ENCODE measurements at places on chromosomes 7 and 10.

DNA sequence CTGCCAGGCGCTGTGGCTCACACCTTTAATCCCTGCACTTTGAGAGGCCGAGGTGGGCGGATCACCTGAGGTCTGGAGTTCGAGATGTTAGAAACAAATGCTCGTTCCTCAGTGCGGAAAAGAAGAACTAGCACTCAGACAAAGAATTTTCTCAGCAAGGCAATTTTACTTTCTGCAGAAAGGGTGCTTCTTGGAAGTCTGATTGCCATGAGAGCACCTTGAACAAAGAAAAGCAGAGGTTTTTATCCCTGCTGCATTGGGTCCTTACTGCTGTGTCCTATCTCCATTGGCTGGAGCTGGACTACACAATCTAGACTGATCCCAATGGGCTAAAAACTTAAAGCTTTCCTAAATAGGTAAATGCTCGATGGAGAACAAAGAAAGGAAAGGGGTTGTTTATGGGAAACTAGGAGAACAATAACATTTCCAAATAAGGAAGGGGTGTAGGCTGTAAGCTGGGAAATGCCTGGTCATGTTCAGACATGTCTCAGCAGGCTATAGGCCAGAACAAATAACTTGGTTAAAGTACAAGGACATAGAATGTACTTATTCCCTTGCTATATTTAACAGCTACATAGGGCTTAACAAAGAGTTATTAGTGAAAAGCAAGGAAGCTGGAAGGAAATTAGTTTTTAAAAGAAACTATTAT lies 26.1 kb upstream of the ACTR3B start:
- no peak for DNase-seq

DNA sequence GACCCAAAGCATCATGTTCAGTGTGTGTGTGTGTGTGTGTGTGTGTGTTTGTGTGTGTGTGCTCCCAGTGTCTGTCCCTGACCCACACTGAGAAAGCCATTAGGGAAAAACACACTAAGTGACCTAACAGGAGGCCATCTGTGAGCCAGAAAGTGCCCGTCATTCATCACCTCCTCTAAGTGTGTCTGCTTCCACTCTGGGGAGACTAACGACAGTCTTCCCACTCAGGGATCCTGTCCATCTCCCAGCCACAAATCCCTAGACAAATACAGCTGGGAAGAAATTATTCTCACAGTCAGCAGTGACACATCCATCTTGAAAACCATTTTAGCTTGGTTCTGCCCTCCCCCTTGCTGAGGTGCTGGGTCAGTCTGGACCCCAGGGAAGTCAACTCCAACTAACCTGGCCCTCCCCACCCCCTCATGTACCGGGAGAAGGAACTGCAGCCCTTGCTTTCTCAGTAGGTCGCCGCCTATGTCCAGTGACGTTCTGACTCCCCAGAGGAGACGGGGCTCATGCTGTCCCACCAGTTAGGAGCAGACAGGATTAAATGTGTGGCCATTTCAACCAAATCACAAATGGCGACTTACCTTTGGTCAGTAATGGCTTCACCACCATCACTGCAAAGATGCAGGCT lies 296.5 kb upstream of the ZNF32 start:
- no peak for DNase-seq

DNA sequence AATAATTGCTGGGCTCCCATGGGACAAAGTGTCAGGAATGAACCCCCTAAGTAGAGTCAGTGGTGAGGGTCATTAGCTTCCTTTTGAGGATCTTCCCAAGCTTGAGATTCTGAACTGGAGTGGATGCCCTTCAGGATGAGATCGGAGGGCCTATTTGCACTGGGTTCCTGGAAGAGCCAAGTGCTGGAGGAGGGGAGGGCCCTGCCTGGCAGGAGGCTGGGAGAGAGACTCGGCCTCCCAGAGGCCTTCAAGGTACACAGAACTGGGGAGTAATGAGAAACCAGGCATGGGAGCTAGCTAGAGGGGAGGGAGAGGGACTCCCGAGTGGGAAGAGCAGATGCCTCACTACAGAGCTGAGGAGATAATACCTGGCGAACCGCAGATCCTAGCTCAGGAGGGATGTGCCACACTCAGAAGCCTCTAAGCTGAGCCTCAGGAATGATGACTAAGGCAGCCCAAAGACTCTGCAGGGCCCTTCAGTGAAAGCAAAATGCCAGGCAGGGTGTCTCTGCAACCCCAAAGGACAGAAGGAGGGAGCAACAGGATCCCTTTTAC lies 9.4 kb downstream of the PDAP1 start:
- DNase-seq = no peak

DNA sequence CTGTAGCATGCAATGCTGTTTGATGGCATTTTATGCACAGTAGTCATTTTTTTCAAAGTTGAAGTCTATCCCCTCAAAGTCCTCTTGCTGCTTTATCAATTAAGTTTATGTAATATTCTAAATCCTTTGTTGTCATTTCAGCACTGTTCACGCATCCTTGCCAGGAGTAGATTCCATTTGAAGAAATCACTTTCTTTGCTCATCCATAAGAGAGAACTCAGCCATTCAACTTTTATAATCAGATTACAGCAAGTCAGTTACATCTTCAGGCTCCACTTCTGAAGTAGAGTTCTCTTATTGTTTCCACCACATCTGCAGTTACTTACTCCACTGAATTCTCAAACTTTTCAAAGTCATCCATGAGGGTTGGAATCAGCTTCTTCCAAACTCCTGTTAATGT lies 32.3 kb downstream of the SDHAF3 start:
- DNase-seq = no peak

DNA sequence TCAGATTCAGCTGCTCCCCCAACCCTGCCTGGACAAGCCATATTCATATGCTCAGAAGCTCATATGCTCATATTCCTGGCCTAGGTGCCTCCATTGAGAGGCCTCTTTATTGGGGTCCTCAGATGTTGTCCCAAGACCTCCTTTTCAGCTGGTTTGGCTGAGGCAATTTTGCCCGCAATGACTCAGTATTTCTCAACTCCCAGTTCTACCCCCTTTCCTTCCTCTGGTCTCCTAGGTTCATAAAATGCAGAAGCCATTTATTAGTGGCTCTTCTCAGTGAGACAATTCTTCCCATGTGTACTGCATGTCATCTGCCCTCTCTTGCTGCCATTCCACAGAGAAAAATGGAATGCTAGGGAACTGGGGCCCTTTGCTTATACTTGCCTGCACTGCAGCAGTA lies 110.7 kb downstream of the INHBA start:
- no peak for DNase-seq

DNA sequence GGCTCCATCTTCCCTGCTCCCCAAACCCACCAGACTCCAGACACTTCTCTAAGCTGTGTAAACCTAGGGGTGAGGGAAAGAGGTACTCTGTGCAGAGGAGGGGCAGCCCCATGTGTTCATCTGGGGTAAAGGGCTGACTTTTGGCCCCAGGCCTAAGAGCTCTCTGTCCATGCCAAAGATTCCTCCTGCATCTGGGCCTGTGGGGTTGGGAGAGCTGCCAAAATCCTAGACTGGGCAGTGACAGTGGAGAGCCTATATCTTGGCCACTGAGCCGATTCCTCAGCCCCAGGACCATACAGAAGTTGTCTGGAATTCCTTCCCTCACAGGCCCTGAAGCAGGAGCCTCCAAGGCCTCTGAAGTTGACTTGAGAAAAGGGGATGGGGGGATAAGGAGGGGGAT lies 25.3 kb upstream of the LEP start:
- no peak for DNase-seq

DNA sequence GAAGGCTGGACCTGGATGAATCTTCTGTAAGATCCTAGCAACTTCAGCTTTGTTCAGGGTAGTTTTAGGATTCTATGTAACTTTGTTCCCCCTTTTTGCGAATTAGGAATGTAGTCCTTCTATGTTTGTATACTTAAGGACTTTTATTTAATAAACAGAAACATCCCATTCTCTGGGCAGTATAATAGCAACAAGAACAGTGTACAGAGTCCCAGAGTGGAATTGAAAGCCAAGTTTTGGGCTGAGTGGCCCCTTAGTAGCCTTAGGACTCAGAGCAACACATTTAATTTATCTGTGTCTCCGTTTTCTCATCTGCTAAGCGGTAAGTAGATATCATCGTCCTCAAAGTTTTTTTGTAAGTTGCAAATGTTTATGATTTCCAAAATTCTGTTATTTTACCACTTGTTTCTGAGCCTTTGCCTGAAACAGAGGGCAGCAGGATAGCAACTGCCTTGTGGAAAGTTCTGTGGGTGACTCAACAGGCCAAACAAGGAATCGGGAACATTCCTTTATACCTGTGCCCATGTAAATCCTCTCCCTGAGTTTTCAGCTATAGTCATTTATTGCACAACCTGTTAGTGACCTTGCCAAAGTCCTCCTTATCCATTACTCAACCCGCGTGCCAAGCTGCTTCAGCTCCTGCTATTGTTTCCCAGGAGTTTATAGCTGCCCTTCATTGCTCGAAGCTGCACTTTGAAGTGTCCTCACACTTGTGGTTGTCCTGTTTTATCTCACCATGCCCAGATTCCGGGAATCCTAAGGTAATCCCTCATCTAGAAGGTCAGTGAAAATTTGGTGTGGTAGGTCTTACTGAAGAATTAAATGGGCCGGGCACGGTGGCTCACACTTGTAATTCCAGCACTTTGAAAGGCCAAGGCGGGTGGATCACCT lies 199.1 kb upstream of the AHR start:
- no peak for DNase-seq

DNA sequence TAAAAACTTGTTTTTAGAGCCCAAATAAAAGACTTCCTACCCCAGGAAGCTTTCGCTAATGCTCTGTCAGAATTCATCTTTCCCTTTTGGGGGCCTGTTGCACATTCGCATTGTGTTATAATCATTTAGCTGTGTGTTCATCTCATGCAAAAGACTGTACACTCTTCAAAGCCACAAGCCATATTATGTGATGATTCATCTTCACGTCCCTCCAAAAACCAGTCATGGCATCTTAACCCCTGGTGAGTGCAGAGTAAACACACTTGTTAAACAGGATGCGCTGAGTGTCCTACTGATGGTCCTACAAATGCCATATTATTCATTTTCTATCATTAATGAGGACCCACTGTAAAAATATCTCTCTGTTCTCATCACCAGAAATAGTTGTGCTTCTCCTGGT lies 235.4 kb downstream of the KIAA1217 start:
- peak; percentile 31 for DNase-seq

GRCh38 chr7:158236400-158236799 lies 351.2 kb downstream of the PTPRN2 start:
- no peak for DNase-seq

- peak; percentile 64 for DNase-seq
These were observed 55.5 kb upstream of the LOXL4 start for GRCh38 chr10:98323221-98324164.

DNA sequence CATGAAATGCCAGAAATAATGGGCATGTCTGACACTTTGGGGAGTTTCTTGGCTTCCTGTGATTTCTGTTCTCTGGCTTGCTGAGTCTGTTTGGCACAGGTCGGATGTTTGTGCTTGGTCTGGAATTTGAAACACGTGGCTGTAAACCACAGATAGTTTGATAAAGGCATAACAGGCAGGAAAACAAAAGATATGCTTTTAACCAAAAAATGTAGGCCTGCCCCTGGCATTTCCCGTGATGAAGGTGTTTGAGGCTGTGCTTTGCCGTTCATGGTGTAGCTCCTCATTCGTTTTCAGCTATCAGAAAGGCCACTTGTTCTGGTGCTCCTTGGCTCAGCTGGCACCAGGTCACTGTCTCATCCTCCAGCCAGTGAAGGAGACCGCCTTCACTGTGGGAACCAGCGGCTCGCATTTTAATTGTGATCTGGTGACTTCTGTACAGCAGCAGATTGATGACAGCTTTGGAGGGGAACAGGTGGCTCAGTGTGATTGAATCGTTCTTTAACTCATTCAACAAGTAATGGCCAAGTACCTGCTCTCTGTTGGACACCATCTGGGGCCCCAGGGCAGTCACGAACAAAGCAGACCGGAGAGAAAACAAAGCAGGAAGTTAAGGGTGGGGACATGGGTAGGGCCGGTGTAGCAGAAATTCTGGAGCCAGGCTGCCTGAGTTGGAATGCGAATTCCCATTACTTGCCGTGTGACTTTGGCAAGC lies 111.5 kb downstream of the CCNY start:
- DNase-seq = no peak

- peak; percentile 49 for DNase-seq
These were observed 121.3 kb downstream of the AVL9 start for GRCh38 chr7:32616625-32617024.

GRCh38 chr7:92876836-92877235 lies 40.5 kb upstream of the CDK6 start:
- no peak for DNase-seq

GRCh38 chr7:28539289-28539981 lies 127.1 kb downstream of the CREB5 start:
- DNase-seq = no peak

DNA sequence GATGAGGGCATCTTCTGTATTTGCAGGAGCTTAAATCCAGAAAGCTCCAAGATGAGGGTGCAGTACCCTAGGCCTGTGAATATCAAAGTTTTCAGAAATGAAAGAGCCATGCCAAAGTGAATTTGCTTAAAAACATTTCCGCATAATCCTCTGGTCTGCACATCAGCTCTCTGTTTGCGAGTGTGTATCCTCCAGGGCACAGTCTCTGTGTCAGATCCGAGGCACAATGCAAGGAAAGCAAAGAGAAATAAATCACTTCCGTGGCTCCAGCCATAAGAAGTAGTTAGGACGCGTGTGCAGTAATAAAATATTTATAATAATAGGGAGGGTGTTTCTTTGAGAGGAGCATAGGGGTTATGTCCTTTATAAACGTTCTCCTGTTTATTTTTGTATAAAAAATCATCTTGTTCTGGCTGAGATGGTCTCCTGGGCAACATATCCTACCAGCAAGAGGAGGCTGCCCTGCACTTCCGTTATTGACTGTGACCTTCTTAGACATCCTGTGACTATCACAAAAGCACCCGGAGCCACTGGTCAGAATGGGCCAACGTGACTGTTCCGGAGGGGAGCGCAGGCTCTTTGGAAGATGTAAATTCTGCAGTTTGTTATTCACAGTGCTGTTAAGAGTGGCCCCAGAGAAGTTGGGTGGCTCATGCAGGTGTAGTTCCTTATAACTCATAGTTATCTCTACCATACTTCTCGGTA lies 667.6 kb upstream of the FOXK1 start:
- no peak for DNase-seq

DNA sequence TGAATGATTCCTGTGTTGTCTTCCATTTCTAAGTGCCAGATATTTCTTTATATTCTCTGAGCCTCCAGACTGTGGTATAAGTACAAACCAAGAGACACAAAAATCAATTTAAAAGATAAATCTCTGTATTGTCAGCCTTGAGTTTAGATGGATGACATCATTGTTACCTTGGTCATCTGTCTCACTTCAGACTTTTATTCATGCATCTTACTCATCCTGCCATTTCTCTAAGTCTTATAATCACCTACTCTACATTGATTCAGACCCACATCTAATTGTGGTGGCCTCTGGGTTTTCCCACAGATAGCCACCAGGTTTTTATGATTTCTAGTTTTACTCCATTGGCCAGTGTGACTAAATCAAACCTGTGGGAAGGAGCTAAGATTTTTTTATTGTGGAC lies 26.8 kb upstream of the HDAC9 start:
- no peak for DNase-seq

GRCh38 chr10:17687117-17687831 lies 43.3 kb downstream of the STAM start:
- no peak for DNase-seq

- DNase-seq = no peak
These were observed 149.4 kb downstream of the CHCHD3 start for GRCh38 chr7:132932296-132933071.
